C1 segment of cervical spinal cord (tissue), 14 donors: ENCODE measurements at places on chromosomes 12 and 14.

GRCh38 chr12:102957339-102958050, at the start of gene ASCL1:
Gene ASCL1, plus strand, starts transcription at chr12:102957674. Its CDS starts 571 bp downstream, at chr12:102958245.
- no peak for DNase-seq

GRCh38 chr14:69093631-69094421, 59.1 kb downstream of the DCAF5 start:
- peak; percentile 47 for DNase-seq

DNA sequence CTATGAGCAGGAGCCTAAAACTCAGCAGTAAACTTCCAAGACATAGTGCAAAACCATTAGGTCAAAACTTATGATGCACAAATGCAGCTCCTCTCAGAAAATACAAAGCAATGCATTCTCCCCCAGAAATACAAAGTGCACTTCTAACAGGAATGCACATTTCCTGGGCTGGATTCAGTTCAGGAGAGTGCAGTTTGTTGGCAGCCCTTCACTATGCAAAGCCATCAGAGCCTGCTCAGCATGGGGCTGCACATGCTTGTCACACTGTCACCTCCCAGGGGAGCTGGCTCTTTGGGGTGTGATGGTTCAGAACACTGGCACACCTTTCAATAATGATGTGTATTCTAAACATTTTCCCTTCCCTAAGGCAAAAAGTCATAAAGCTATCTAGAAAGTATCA, 110.4 kb downstream of the KCNK10 start:
- no peak for DNase-seq

DNA sequence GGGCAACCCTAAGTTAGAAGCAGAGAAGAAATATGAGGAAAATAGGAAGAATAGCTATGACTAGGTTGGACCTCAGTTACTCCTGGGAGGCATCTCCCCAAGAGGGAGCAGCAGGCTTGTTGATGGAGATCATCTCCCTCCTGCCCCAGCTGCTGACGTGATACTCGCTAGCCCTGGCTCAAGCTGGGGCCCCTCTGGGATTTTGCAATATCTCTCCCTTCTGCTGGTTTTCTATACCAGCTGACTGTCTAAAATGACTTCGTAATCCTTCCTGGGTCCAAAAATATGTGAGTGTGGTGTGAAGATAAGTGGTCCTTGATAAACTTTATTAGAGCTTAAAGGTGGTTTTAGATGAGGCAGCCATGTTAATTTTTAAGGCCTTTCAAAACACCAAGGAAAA, 4.5 kb upstream of the HECTD4 start:
- DNase-seq: no peak

DNA sequence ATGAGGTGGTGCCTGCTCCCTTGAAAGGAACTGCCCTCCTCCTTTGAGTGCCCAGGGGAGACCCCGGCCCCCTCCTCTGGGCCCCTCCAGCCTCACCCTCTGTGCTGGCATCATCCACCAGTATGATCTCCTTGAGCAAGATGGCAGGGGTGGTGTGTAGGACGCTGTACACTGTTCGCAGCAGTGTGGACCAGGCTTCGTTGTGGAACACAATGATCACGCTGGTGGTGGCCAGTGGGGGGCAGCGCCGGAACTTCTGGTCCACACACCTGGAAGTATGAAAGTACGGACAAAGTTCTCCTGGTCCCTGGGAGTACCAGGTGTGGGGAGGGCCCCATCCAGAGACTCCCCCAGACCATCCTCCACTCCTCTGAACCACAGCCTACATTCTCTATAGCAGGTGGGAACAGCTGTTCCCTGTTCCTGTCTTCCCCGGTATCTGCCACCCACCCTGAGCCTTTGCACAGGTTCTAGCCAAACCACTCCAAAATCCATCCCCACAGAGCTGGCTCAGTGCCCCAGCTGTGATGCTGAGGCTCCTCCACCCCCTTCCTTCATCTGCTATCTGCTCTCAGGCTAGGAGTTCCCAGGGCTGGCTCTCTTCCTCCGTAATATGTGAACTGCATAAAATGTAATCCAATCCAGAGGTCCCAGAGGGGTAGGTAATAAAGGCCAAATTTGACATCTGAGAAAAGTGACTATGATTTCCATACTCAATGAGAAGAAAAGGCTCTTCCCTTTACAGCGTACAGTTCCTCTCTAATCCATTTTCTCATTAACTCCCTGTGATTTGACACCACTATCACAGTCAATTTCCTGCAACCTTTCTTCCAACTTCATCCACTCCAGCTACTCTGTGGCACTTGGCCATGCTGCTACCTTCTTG, 13.9 kb downstream of the GALNT6 start:
- no peak for DNase-seq

- DNase-seq: no peak
These were observed 2.8 kb upstream of the STRAP start for GRCh38 chr12:15879413-15879812.

GRCh38 chr12:49649445-49649844, 26.1 kb downstream of the PRPF40B start:
- DNase-seq: no peak
